ENCODE measurements at places on chromosomes 12 and 14.

GRCh38 chr12:89087149-89087825 lies 265.0 kb downstream of the DUSP6 start:
- DNase-seq, result no peak

GRCh38 chr12:97404543-97404942 lies 58.1 kb upstream of the RMST start:
- DNase-seq, result peak; percentile 76

GRCh38 chr14:69711881-69712560 lies 54.9 kb upstream of the SRSF5 start:
- no peak for DNase-seq

GRCh38 chr14:105418269-105419194 lies 1.1 kb upstream of the MTA1 start:
- DNase-seq, result no peak

- no peak for DNase-seq
These were observed 79.2 kb downstream of the CCDC88C start for GRCh38 chr14:91338379-91338778.

GRCh38 chr14:96215452-96216244 lies 11.0 kb downstream of the BDKRB2 start:
- no peak for DNase-seq

Measured in NT2/D1 (cell line).